Stomach (tissue), 19 donors: ENCODE measurements at places on chromosomes 1 and 21. TPM values are rescaled to one million over a fixed set of nuclear protein-coding genes. Genes with fewer than 3 reads are reported as not detected.
A peak's percentile ranks its signal among the peaks of the same experiment; 100 is the strongest.

- H3K4me1 ChIP-seq = no peaks in the 10 kb centered on the region
- no peaks in the 10 kb centered on the region for H3K27me3 ChIP-seq
- H3K36me3 ChIP-seq = no peaks in the 10 kb centered on the region
- no peak overlapping the region for H3K27ac ChIP-seq
- no peak for DNase-seq
Observed at GRCh38 chr1:51941528-51941927, 49.0 kb downstream of the RAB3B start.

- peaks cover 49% of the 10 kb centered on the region for H3K36me3 ChIP-seq
- H3K4me3 ChIP-seq = no peak overlapping the region
- H3K4me1 ChIP-seq = no peaks in the 10 kb centered on the region
- no peak for DNase-seq
- H3K27me3 ChIP-seq = no peaks in the 10 kb centered on the region
Observed at GRCh38 chr1:32635508-32636277, 14.7 kb downstream of the ZBTB8OS start.

DNA sequence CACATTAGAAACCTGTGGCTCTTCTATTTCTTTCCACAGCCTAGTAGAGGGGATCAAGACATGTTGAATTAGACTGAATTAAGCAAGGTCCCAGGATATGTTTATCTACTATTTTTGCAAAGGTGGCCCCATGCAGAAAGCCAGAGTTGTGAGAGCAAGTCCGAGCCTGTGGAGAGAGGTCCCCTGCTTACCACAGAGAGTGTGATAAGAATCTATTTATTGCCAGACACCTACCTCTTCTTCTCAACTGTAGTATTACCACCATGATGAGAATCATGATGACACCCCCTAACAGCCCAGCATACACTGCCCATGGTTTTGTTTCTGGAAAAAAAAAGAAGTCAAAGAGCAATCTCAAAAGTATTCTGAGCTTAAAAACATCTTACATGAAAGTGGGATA, 23.0 kb downstream of the SLAMF1 start:
- no peaks in the 10 kb centered on the region for H3K36me3 ChIP-seq
- H3K27me3 ChIP-seq = no peaks in the 10 kb centered on the region
- H3K4me3 ChIP-seq = no peak overlapping the region
- no peak overlapping the region for H3K27ac ChIP-seq
- no peak for DNase-seq

DNA sequence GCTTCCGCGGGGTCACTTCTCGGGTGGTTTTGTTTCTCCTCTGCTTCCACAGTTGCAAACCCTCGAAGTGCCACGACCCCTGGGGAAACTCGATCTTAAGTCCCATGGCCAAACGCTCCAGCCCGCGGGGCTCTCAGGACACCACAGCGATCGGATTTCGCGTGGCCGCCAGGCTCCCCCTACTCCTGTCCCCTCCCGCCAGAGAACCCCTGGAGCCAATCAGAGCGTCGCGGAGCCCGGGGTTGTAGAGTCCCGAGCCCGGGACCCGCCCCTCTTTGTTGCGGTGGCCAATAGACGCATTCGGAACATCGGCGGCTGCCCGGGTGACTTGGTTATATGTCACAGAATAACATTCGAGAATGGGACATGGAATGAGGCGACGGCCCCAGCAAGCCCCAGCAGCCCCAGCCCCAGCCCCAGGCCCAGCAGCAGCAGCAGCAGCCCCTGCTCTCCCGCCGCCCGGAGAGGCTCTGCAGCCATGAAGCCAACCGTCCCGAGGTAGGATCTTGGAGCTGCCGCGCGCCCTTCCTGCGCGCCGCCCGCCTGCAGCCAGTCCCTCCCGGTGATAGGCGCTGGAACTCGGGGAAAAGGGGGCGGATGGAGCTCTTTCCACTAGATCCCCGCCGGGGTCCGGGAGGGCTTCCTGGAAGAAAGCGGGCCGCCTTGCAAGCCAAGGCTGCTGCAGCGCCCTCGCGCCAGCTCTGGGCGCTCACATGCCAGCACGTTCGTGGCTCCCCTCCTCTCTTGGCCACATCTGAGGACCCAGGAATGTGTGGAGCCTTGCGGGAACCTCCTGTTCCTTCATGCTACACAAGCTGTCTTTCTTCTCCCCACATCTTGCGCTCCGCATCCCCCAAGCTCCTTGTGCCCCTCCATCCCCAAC, at the start of gene VASH2:
TSS of gene VASH2 (plus strand) at position 299 of the 883 bp plus-strand sequence. CDS start 1,002 bp downstream, outside the sequence.
- H3K27ac ChIP-seq = no peak within 1 kb of the TSS
- DNase-seq = peak; percentile 82
- no peaks in the 10 kb centered on the region for H3K36me3 ChIP-seq
- peaks cover 21% of the 10 kb centered on the region for H3K4me1 ChIP-seq
- H3K27me3 ChIP-seq = peaks cover 14% of the 10 kb centered on the region

DNA sequence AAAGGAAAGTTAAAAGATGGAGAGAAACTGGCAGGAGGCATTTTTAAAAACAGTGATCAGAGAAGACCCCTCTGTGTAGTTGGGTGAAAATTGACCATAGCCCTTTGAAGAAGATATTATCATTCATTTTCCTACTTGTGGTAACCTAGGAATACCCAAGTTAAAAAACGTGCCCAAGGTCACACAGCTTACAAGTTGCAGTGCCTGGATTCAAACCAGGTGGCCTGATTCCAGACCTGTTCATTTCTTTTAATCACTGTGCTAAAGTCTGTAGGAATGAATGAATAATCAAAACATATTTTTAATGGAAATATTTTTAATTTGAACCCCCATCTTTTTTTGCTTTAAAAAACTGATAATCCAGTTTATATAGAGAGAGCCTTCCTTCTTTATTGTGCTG, 35.6 kb downstream of the MARK1 start:
- H3K36me3 ChIP-seq = no peaks in the 10 kb centered on the region
- no peaks in the 10 kb centered on the region for H3K27me3 ChIP-seq
- no peak for DNase-seq
- no peak overlapping the region for H3K4me3 ChIP-seq
- H3K27ac ChIP-seq = no peak overlapping the region

DNA sequence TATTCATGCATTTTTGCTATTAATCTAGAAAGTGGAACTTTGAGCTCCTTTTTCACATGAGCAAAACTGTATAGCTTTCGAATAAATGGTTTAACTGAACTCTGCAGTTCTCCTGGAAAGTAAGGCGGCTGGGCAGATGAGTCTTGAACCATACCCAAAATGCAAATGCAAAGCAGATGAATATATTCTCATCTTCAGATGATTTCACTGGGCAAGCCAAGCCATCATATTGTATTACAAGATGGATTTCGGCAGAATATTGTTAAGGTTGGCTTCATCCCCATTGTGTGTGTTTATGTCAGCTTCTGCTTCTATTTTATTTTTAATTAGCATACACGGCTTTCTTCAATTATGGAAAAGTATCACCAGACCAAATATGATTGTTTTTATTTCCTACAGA, 209.6 kb downstream of the GREM2 start:
- DNase-seq = no peak
- no peaks in the 10 kb centered on the region for H3K27me3 ChIP-seq
- H3K36me3 ChIP-seq = no peaks in the 10 kb centered on the region
- no peaks in the 10 kb centered on the region for H3K4me1 ChIP-seq
- no peak overlapping the region for H3K4me3 ChIP-seq
- H3K27ac ChIP-seq = no peak overlapping the region

DNA sequence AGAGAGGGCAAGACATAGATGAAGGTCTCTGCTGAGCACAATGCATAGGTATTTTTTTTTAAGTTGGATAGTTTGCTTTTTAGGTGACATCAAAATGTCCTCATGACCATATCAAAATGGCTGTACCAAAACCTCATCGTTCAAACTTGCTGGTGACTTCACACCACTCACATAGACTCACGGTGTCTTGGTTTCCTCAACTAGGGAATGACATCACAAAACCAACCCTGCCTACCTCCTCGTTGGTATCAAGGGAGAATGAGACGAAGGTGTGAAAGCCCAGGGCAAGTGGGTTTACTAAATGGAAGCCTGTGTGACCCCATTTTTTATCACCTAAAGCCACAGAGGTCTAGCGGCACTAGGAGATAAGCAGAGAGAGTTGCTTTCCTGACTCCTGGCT, 1.6 kb downstream of the PIGR start:
- H3K27me3 ChIP-seq = peaks cover 6% of the 10 kb centered on the region
- no peak for DNase-seq
- peaks cover 44% of the 10 kb centered on the region for H3K4me1 ChIP-seq
- no peaks in the 10 kb centered on the region for H3K36me3 ChIP-seq

- H3K4me1 ChIP-seq = peaks cover 11% of the 10 kb centered on the region
- H3K27ac ChIP-seq = peak overlapping the region; percentile 41
- DNase-seq = no peak
- H3K4me3 ChIP-seq = peak overlapping the region; percentile 3
Observed at GRCh38 chr1:169586067-169586394, 250 bp downstream of the F5 start.

DNA sequence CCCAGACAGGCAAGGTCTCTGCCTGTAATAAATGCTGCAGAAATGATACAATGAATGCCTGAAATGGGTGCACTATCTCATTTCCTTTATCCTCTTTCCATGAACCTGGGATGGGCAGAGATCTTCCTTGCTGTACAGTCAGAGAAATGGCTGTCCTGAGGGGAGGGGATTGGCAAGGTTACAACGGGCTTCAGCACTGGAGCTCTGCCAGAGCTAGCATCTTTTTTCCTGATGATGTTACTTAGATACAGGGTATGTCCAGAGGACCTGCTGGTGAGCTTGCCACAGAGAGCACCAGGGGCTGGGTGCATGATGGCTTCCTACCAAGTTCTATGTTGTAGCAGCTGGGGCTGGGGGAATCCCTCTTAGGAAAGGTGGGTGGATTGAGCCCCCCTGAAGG, 115.1 kb downstream of the PLXNA2 start:
- no peak overlapping the region for H3K4me3 ChIP-seq
- peaks cover 13% of the 10 kb centered on the region for H3K4me1 ChIP-seq
- no peaks in the 10 kb centered on the region for H3K27me3 ChIP-seq
- no peak overlapping the region for H3K27ac ChIP-seq

GRCh38 chr1:235648407-235648907, 1.1 kb downstream of the GNG4 start:
- no peak for DNase-seq
- peaks cover 85% of the 10 kb centered on the region for H3K27me3 ChIP-seq
- peak overlapping the region; percentile 61 for H3K4me3 ChIP-seq
- H3K4me1 ChIP-seq = peaks cover 30% of the 10 kb centered on the region
- no peaks in the 10 kb centered on the region for H3K36me3 ChIP-seq

DNA sequence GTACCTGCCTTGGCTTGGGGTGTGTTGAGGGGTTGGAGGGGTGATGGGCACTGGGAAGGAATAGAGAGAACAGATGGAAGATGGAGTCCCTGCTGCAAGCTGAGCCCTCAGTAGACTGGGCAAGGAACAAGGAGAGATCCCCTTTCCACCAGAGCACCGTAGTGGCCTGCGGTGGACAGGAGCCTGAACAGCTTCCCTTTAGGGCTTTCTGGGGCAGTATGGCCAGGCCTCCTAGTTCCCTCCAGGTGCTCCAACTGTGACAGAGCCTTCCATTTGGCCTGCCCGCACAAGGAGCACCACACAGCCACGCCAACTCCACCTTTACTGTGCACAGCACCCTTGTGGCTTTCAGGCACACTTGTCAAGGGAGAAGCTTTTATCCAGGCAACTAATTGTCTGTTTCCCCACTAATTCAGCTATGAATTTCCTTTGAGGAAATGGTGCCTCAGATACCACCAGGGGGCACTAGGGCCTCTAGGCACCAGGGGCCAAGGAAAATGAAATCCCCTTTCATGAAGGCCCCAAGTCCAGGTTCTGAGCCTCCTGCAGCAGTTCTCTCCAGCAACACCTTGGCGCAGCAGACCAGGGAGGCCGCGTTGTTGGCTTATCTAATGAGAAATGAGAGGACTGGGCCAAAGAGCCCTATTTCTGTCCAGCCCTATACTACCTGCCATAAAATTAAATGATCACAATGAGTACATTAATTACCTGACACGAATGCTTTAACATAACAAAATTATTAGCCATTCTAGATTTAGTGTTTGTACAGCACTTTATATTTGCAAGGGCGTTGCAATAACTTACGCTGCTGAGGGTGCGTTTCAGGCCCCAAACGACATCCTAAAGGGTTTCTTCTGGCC, 23.1 kb upstream of the ERI3 start:
- DNase-seq = peak; percentile 78
- H3K36me3 ChIP-seq = no peaks in the 10 kb centered on the region
- no peak overlapping the region for H3K4me3 ChIP-seq
- H3K4me1 ChIP-seq = no peaks in the 10 kb centered on the region

DNA sequence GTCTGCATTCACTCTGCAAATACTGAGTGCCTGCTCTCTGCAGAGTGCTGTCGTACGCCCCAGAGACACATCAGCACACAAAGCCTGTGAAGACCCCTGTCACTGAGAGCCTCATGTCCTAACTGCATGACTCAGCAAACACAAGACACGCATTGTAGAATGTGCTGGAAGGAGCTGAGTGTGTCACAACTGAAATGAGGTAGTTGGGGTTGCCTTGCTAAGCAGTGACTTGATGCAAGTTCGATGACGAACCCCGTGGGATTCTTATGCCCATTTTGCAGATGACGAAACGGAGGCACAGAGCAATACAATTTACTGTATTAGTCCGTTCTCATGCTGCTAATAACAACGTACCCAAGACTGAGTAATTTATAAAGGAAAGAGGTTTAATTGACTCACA, 65.1 kb downstream of the RIPK4 start:
- no peak overlapping the region for H3K4me3 ChIP-seq
- no peak for DNase-seq
- peaks cover 13% of the 10 kb centered on the region for H3K4me1 ChIP-seq

DNA sequence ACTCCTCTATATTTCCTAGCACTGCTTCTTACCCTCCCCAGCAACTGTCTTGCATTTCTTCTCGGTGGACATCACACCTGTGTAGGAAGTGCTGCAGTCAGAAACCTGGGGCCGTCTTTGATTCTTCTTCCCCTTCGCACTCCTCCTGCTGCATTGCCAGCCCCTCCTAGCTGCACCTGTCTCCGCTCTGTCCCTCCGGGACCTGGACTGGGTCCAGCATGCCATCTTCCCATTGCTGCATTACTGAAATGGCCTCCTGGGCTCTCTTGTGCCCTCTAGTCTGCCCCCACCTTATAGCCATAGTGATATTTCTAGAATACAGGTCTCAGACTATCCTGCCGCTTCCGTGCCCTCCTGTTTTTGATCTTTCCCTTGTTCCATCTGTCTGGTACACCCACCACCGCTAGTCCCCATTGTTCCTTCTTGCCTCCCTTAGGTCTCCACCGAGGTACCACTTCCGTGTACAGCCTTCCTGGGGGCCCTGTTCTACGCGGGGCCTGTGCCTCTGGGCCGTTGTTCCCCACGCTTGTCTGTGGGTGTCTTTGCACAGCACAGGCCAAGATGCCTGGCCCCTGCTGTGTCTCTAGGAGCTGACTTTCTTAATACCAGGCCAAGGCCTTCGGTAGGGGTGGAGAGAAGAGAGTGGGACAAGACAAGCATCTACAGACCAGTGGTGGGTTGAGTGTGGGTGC, 107.6 kb downstream of the GALNT2 start:
- H3K4me1 ChIP-seq = peaks cover 13% of the 10 kb centered on the region
- H3K4me3 ChIP-seq = no peak overlapping the region
- H3K36me3 ChIP-seq = peaks cover 11% of the 10 kb centered on the region
- H3K27me3 ChIP-seq = no peaks in the 10 kb centered on the region
- DNase-seq = no peak

The OLFML3 gene
- 27.4 TPM for total RNA-seq

The CSF3R gene
- 30.9 TPM for total RNA-seq

The TSSK3 gene
- not detected for total RNA-seq

The SPRR2G gene
- total RNA-seq = not detected

The KIF14 gene
- 0.43 TPM for total RNA-seq

The PPIAL4G gene
- total RNA-seq = not detected
